Pancreas (tissue), 10 donors: ENCODE measurements at places on chromosomes 1 and 21.

- DNase-seq, result no peak
Measured at GRCh38 chr1:233868461-233868860, 36.0 kb upstream of the SLC35F3 start.

DNA sequence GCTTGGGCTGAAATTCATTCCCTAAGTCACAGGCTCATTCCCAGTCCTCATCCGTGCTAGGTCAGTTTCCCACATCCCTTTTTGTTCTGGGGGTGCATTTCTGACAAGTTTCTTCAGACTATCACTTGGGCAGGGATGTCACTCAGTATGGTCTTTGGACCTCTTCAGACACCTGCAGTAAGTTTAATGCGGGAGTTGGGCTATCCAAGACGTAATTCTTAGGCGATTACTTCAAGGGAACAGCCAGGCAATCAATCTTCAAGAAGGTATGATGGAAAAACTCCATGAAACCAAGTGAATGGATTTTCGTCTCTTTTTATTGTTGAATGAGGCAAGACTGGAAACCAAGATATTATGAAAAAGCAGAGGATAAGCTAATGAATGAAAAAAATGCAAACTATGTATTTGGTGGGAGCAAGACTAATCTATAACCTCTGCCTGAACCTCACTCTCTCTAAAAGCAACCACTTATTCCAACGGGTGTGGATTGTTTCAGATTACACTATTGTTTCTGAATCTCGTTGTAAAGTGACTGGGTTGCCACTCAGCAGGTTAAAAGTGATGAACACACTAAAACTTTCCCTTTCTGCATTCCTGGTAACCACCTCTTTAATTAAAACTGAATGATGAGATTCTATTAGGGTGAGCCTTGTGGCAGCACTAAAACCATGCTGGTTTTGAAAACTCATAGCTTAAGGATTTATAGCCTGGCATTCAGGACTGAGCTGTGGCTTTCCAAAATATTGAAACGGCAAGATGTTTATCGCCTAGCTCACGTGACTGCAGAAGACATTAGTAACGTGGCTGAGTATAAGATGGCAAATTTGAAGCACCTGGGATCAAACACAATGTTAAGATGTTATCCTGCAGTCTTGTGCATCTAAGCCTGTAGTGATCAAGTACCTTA is 1.1 kb downstream of the RASAL2 start:
- no peak for DNase-seq

DNA sequence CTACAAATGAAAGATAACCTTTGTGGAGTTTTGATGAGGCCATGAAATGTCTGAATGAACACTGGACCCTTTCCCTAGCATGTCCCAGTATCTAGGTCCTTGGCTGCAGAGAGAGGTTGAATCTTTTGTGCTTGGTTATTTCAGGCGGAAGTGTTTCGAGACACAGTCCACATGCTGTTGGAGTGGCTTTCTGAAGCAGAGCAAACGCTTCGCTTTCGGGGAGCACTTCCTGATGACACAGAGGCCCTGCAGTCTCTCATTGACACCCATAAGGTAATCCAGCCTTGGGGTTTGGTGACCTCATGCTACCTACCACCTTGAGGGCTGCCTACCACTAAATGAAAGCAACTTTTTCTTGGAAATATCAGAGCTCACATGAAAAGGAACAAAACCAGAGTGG is 38.9 kb upstream of the BMP8A start:
- no peak for DNase-seq

DNA sequence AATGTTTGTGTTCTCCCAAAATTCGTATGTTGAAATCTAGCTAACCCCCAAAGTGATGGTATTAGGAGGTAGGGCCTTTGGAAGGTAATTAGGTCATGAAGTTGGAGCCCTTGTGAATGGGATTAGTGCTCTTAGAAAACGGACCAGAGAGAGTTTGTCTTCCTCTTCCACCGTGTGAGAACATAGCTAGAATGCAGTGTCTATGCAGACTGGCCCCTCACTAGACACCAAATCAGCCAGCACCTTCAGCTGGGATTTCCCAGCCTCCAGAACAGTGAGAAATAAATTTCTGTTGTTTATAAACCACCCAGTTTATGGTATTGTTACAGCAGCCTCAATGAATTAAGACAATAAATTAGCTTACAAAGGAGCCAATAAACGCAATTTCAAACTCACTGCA is 58.0 kb downstream of the KIAA0319L start:
- no peak for DNase-seq

GRCh38 chr21:14900611-14901010 is 164.2 kb downstream of the NRIP1 start:
- DNase-seq, result no peak

GRCh38 chr1:43269627-43270375 is at the start of gene TMEM125:
TMEM125 (plus strand) TSS chr1:43269983; CDS start chr1:43272723, 2,740 bp downstream.
- no peak for DNase-seq

DNA sequence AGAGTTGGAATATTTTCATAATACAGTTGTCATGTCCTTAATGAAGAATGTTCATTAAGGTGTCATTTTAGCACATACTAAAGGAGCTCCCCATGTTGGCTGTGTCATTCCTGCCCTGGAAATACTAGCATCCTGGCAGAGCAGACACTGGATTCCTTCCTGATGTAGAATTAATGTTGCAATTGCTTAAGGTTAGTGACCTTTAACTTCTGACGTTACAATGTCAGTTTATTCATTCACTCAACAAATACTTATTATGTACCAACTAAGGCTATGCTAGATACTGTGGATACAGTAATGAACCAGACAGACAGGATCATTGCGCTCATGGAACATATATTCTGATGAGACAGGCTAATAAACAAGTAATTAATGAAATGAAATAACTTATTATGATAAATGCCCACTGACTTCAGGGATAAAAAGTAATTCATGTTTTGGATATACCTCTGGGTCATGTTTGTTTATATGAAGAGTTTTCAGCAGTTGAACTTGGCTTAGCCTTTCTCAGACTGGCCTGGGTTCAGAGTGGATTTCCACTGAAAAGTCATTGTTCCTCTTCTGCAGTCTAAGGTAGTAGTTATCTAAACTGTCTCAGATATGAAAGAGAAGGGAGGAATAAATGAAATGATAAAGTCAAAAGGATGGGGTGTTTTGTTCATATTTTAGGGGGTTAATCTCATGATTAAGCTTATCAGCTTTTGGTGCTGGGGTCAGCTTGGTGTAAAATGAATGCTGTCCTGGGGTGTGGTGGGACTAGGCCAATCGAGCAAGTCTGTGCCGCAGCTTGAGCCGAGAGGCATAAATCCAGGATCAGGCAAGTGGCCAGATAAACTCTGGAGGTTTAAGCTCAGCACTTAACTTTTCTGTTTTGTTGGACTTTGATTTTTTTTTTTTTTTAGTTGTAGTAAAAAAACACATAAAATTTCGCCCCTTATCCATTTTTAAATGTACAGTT is 43.3 kb upstream of the KCNQ4 start:
- no peak for DNase-seq

DNA sequence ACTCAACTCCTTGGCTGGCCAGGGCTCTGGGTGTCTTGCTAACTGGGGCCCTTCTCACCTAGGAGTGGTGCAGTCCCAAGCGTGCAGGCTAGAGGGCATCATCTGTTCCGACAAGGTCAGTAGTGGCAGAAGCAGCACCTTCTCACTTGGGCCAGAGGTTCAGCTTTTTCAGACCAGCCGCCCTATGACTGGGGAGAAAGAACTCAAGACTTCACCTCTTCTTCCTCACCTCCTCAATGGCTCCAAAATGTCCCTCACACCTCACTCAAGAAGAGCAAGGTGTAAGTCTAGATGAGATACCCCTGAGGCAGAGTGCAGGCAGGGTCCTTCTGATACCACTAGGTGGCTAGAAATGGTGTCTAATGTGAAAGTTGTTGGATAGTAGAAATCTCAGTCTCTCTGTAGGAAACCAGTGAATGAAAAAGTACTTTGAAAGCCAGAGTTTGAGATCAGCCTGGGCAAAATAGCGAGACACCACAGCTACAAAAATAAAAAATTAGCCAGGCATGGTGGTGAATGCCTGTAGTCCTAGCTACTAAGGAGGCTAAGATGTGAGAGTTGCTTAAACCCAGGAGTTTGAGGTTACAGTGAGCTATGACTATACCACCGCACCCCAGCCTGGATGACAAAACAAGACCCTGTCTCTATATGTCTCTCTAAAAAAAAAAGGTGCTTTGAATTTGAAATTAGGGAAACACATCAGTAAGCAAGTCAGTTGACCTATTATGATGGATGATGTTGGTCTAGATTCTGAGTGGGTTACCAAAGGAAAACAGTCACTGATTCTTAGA is 8.6 kb upstream of the IL20 start:
- no peak for DNase-seq

DNA sequence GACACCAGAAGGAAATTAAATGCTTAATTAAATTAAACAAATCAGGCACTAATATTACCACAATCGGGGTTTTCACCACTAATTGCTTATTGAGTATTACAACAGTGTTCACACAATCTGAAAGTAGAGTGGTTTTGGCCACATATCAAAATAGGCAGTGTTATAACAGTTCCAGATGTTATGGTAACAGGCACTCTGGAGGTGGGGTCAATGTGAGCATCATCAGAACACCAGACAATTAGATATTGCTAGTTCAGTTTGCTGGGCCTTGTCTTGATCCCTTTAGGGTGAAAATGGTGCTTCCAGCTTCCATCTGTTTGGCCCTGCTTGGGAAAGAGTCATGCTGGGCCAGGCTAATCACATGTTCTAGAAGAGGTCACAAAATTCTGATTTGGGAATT is 14.5 kb upstream of the DDAH1 start:
- DNase-seq, result no peak

- DNase-seq, result no peak
Measured at GRCh38 chr1:100868364-100868995, 26.2 kb downstream of the EXTL2 start.

DNA sequence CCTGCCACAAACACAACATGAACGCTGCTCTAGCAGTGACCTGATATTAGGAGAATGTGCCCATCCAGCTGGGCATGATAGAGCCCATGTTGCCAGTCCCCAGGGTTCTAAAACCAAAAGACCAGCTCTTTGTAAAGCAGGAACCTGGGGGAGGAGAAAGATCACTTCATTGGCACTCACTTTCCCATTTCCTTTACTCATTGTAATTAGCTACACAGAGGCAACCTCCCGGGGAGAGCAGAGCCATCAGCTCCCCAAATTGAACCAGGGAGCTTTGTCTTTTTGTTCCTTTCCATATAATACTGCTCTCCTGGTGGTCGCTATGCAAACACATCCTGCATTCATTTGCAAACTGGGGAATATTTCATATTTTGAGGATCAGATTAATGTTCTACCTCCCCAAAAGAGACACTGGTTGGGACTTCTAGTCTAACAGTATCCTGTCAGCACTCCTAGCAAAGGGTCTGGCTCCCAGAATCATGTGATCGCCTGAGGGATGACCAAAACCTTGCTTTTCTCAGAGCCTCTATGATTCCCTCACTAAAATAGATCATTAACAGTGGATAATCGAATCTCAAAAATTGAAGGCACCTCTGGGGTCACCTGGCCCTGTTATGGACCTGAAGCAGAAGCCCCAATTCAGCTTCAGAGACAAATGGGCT is 76.7 kb upstream of the CD1D start:
- no peak for DNase-seq

GRCh38 chr21:42277593-42277992 is 37.6 kb downstream of the TFF3 start:
- no peak for DNase-seq

DNA sequence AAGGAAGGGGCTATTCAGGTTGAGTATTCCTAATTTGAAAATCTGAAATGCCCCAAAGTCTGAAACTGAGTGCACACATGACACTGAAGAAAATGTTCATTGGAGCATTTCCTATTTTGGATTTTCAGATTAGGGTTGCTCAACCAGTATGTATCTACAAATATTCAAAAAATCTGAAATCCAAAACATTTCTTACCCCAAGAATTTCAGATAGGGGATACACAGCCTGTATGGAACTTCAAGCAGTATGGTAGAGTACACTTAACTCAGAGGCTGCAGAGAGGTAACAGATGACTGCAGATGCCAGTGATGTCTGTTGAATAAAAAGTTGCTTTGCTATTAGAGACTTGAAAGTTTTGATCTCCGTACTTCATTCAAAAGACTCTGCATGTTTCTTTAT is 19.0 kb downstream of the YTHDF2 start:
- DNase-seq, result no peak

DNA sequence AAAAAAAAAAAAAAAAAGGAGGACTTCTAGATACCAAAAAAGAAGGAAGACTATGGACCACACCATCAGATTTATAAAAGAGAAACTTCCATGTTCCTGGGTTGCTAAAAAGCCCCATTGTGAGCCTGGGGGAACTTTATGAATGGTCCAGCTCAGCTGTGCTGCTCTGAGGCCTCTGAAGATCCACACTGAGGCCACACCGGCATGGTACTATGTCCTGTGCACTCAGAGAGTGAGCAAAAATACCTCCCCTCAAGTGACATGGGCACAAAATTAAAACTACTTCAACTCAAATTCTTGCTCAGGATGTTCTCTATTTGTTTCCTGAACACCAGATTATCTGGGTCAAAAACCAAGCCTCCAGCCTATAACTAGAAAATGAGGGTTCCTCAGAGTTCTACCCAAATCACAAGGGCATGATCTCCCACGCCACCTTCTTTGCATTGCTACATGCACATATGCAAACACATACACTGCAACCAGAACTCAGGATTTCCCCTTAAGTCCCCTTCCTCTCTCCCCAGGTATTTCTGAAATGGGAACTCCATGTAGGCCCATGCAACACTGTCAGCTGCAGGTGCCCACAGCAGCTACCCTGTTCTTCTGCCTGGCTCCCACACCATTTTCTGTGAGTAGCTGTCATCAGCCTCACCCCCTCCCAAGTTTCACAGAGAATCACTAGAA is 94.4 kb downstream of the SH3GLB1 start:
- DNase-seq, result no peak

DNA sequence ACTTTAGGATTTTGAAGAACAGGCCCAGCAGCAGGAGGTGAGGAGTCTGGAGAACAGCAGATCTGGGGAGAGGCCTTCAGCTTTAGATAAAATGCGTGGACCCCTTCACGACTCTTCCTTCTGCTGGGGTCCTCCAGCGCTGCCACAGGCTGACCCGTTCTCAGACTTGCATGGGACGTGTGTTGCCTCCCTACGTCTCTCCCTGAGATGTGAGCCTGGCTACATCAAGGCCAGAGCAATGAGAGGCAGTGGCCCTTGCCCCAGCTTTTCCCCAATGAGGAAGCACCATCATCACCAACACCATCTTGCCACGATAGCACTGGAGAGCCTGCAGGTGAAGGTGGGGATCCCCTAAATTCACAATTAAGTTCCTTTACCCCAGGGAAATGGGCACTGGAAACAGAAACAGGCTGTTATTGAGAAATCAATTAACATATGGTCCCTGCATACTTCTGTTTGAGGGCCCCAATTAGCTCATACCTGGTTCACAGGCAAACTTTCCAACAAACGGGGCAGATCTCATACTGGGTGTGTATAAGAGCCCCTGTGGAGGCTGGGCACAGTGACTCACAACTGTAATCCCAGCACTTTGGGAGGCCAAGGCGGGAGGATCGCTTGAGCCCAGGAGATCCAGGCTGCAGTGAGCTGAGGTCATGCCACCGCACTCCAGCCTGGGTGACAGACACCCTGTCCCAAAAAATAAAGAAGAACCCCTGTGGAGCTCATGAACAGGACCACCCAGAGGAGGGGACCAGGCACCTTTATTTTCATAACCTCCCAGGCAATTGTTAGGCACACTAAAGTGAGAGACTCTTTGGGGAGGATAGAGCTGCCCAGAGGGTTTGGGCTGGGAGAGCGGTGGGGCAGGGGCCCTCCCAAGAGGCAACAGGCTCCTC is 12.1 kb upstream of the ADAMTSL4 start:
- no peak for DNase-seq

GRCh38 chr1:214658785-214659184 is 55.8 kb downstream of the CENPF start:
- no peak for DNase-seq
